ENCODE measurements at places on chromosomes 2 and 18.
A peak's percentile ranks its signal among the peaks of the same experiment; 100 is the strongest.

GRCh38 chr18:3538456-3538855, 88.5 kb downstream of the TGIF1 start:
- DNase-seq, result no peak

DNA sequence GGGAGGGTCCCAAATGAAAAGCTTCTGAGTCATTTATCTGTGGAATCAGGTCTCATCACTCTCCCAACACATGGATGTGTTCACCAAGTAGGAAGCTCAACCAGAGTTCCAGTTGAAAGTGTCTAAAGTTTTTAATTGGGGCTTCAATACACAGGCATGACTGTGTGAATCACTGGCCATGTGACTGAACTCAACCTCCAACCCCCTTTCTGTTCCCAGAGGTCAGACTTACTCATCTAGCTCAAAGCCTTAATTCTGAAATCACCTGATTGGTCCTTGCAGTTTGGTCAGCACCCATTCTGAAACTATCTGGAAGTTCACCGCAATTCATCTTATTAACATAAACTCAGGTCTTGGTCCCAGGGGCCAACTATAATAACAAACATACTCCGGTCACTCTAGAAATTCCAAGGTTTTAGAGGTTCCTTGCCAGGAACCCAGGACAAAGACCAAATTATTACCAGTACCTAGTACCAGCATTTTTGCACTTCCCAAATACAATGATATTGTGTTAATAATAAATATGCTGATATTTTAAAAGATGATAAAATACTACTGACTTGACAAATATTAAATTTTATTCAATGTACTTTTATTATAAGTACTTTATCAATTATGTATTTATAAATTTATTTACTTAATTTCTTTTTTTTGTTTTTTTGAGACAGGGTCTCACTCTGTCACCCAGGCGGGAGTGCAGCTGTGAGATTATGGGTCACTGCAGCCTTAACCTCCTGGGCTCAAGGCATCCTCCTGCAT, 10.7 kb upstream of the RBM45 start:
- DNase-seq, result peak; percentile 20

GRCh38 chr2:65450810-65451209, 18.4 kb upstream of the SPRED2 start:
- no peak for DNase-seq

DNA sequence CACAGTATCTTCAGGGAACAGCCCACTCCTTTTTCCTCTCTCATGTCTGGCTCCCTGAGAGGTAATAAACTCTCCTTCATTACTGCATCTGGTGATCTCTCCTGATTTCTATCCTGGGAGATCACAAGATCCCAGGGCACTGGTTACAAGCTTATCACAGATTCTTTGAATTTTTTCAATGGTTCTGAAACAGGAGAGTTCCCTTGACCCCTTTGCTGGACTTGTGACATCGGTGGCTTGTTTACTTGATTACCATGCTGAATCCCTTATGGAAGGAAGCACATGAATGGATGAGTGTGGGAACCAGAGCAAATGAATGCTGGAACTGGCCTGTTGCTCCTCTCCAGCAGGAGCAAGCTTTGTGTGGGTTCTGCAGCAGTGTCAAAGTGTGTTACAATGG, 67.2 kb upstream of the HNMT start:
- DNase-seq, result no peak

- DNase-seq, result no peak
Measured at GRCh38 chr2:42249284-42249683, 80.1 kb downstream of the EML4 start.

Measured in retinal pigment epithelial cell (primary cell).